ENCODE measurements at places on chromosomes 2 and 18.

DNA sequence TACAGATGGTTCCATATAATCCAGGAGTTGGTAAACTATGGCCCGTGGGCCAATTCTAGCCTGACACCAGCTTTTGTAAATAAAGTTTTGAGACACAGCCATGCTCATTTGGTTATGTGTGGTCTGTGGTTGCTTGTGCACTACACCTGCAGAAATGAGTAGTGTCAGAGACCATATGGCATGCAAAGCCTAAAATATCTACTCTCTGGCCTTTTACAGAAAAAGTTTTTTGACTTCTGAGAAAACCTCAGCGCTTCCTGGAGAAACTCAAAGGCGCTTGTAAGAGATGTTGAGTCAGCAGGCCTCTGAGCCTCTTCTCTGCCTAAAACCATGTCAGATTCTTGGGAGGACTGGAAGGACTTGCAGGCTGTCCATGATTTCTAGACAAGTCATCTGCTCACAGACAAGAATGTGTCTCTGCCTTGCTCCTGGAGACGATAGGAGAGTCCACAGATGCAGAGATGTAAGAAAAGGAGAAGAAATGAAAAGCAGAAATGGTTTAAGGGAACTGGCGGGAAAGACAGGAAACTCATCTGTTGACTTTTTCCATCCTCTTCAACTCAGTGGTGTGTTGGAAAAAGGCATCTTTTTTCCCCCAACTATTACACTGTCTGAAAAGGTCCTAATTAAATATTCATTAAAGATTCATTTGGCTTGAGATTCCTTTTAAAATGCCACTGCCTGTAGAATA, 5.2 kb downstream of the TTC39C start:
- DNase-seq, result peak; percentile 82

- no peak for DNase-seq
Measured at GRCh38 chr2:11923935-11924334, 177.5 kb downstream of the LPIN1 start.

GRCh38 chr18:3211236-3211992, 8.4 kb downstream of the MYOM1 start:
- DNase-seq, result no peak

DNA sequence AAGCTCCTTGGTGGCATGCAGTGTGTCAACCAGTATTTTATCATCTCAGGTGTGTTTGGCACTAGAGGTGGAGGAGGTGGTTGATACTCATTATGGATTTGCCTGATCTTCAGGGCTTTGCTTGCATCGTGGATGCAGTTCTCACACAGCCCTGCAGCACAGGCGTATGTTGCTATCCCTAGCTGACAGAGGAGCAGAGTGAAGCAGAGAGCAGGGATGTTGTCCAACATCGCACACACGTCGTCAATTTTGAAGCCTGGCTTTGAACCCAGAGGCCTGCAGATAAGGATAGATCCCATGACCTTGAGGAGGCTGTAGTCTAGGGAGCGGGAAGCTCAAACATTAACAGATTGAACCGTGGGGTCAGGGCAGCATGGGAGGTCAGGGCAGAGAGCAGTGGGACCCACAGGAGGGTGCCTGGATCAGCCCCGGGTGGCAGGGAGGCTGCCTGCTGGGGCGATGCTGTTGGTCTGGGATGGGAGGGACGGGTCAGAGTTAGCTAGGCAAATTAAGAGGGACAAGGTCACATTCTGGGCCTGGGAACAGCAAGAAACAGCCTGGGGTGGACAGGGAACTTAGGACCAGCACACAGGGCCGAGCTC, 4.2 kb downstream of the RNF144A start:
- DNase-seq, result no peak

- peak; percentile 51 for DNase-seq
Measured at GRCh38 chr18:69968039-69968438, 20.4 kb upstream of the CD226 start.

DNA sequence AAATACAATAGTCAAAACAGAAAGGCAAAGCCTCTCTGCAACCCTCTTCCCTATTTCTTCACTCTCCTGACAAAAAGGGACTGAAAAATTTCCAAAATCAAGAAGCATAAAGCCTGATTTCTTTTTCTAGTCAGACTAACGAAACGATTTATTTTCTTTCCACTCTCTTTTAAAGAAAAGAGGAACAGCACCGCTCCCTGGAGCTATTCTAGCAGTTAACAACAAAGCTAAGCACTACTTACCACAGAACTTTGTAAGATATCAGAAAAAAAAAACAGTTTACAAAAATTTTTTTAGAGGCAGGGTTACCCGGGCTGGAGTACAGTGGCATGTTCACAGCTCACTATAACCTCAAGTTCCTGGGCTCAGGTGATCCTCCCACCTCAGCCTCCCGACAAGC, 14.4 kb upstream of the FHL2 start:
- DNase-seq, result no peak

GRCh38 chr18:8980918-8981317, 121.6 kb upstream of the NDUFV2 start:
- DNase-seq, result no peak

GRCh38 chr2:16654833-16655444, 10.7 kb downstream of the CYRIA start:
- no peak for DNase-seq

DNA sequence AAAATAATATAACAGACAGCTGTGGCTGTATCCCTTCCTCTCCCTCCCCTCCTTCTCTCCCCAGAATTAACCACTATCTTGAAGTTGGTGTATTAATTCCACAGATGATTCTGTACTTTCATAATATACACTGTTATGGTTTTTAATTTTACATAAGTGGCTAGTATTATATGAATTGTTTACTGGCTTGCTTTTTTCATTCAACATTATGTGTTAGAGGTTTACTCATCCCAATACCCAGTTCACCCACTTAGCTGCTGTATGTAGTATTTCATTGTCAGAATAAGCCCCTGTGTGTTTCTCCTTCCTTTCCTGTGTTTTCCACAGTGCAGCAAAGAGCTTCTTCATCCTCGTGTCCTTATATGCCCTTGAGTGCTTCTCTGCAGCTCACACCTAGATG, 75.6 kb upstream of the B3GNT7 start:
- no peak for DNase-seq

GRCh38 chr2:239814116-239814860, 210.9 kb downstream of the NDUFA10 start:
- DNase-seq, result no peak

- DNase-seq, result no peak
Measured at GRCh38 chr18:3689986-3690763, 240.2 kb downstream of the TGIF1 start.

DNA sequence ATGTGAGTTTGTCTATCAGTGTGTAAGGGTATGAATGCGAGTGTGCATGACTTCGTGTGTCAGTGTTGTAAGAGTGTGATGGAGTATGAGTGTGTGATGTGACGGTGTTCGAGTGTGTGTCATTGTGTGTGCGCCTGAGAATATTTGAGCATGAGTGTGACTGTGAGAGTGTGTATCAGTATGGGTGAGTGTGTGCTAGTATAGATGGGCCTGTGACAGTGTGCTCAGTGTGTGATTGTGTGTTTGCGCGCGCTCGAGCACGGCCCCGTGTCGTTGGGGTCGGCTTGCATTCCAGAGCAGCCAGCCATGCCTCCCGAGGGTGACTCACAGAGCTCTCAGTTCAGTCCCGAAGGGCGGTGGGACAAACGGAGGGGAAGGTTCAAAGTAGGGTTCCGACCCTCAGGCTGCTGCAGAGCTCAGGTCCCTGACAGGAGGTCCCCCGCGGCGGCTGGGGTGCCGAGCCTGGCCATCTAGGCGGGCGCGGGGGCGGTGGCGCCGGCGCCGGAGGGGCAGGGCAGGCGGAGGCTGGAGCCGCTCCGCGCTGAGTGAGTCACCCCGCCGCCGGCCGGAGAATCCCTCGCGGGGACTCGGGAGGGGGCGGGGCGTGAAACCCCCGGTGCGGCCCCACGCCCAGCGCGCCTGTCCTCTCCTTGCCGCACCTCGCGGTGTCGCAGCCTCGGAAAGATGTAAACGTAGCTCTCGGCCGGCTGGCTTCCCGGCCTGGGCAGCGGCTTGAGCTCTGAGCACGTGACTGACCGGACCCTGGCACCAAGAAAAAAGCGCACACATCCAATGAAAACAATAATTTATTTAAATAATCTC, 3.8 kb downstream of the DLX2 start:
- peak; percentile 27 for DNase-seq

GRCh38 chr2:234273887-234274584, 222.8 kb downstream of the ARL4C start:
- DNase-seq, result peak; percentile 56

DNA sequence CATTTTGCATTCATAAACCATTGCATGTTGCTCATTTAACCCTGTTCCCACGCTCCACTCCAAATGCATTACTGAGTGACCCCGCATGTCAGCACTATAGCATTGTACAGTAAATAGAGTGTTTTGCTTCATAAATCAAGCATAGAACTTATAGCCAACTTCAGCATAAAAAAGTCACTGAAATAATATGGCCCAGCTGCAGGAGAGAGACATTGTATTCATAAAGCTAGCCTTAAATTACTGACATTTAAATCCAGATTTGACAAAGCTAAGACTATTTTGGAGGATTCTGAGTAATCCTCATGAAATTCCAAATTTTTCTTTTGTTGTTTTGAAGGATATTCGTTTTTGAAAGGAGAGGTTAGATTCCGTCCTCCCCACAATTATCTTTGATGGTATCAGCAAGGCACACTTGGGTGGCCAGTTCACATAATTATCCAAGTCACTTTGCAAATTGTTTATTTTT, 320.9 kb upstream of the TCF4 start:
- DNase-seq, result no peak

- no peak for DNase-seq
Measured at GRCh38 chr2:21415234-21415633, 291.5 kb downstream of the TDRD15 start.

GRCh38 chr2:162050513-162050961, 23.5 kb downstream of the DPP4 start:
- DNase-seq, result no peak

- peak; percentile 72 for DNase-seq
Measured at GRCh38 chr18:35386600-35387100, 9.5 kb upstream of the ZNF396 start.

GRCh38 chr18:61992285-61992684, 99.5 kb upstream of the RNF152 start:
- no peak for DNase-seq

- DNase-seq, result no peak
Measured at GRCh38 chr2:235654103-235654813, 160.4 kb downstream of the AGAP1 start.

- DNase-seq, result no peak
Measured at GRCh38 chr2:24076849-24077534, 866 bp upstream of the SF3B6 start.

GRCh38 chr18:48942086-48942485, 8.7 kb downstream of the SMAD7 start:
- DNase-seq, result no peak

DNA sequence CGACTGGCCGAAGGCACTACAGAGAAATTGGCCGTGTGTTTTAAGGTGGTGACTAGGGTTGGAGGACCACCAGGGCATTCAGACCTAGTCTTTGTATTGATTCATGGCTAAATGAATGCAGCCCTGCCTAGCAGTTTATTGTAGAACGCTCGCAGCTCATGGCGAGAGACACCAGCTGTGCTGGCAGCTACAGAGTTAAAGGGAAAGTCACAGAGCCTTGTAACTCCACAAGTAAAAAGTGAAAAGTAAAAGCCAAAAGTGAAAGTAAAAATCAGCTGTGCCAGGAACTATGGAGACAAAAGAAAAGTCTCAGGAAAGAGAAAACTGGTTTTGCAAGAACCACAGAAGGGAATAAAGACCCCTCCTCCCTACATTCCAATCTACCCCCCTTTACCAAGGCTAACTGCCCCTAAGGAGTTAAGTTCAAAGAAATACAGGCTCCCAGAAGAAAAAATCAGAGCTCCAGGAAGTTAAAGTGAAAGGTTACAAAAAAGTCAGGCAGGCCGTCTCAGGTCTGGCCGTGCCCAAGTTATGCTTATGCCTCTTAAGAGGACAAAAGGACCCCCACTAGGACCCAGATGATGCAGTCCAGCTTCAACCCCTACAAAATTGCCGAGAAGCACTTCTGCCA, 46.4 kb upstream of the SELENOI start:
- peak; percentile 48 for DNase-seq

GRCh38 chr18:8133888-8134287, 475.3 kb upstream of the RAB12 start:
- DNase-seq, result no peak

DNA sequence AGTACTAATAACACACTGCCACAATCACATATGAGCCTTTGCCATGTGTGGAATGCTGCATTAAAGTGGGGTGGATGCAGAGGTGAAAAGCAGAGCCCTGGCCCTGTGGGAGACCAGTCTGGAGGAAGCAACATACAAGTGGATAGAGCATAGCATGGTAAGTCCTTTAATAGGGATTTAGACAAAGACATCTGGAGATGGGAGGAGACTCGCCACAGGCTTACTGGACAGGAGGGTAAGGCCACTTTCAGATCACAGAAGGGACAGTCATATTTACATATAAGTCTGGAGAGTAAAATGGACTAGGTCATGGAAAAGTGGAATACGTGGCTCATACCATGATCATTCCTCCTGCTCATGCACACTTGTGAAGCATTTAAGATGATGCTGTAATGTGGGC, 84.3 kb downstream of the PPP1R1C start:
- no peak for DNase-seq

- DNase-seq, result no peak
Measured at GRCh38 chr2:188664951-188665595, 309.1 kb upstream of the COL3A1 start.

DNA sequence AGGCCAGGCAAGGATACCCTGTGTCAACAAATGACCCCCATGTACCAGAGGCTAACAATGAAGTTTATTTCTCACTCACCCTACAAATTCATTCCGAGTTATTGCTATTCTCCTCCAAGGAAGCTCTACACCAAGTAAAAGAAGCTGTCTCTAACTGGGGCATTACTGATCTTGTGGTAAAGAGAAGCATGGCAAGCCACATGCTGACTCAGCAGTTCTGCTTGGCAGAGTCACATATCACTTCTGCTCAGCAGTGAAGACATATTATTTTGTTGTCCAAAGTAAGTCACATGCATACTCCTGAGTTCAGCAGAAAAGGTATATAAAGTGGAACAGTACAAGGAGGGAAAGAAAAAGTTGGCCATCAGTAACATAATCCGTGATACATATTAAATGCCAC, 315.8 kb downstream of the GULP1 start:
- DNase-seq, result no peak

DNA sequence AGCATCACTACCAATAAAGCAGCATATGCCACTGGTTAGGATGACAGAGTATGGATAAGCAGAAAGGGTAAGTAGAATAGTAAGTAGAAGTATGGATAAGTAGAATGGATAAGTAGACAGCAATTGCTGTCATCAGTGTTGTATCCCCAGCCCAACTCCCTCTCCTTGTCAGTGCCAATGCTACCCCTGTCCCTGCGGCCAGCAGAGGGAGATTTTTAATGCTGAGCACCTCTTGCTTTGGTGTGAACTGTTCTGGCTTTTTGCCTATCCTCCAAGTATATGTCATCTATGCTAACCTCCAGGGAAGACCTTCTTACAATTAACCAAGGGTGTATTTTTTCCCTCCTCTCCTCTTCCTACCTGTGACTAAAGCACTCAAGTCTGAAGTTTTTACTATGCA, 136.7 kb upstream of the SPHKAP start:
- DNase-seq, result no peak

GRCh38 chr2:26905341-26906198, 57.6 kb downstream of the DPYSL5 start:
- no peak for DNase-seq

Data from CD4-positive, alpha-beta memory T cell (primary cell).